ENCODE measurements at places on chromosomes 7 and 10. TPM values are rescaled to one million over a fixed set of nuclear protein-coding genes. Genes with fewer than 3 reads are reported as not detected.

ATE1 gene
- 29.8 TPM for total RNA-seq

PAXIP1 gene
- total RNA-seq: 10.5 TPM

ZNF365 gene
- total RNA-seq: 9.1 TPM

DNA sequence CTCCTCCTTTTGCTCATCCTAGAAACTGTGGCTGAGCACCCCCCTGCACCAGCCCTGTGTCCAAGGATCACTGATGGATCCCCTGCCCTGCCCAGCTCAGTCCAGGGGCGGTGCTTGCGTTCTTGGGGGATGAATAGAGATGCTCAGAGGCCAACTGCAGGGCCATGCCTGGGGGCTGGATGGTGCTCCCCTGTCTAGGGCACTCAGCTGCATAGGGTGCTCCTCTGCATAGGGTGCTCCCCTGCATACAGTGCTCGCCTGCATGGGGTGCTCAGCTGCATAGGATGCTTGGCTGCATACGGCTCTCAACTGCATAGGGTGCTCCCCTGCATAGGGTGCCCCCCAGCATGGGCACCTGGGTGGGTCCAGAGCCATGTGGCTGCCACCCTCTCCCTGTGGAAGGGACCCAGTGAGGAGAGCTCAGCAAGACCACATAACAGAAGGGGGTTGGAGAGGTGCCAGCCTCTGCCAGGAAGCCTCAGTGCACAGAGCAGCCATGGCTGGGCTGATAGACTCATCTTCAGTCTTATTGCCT, 95.0 kb downstream of the BMS1 start:
- no peak for DNase-seq

DNA sequence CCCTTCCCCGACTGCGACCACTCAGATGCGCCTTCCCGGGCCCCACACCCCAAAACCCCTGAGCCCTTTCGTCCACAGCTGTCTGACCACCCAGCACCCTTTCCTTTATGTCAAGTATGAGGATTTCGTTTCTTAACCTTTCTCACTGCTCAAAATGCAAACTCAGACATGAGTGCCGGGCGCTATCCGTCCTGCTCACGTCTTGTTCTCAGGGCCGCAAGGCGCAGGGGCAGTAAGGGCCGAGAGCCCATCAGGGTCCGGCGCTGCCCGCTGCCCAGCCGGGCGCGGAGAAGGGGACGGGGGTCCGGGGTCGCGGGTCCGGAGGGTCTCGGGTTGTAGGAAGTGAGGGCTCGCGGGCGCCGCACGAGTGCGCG, 670 bp upstream of the RBM33 start:
- peak; percentile 83 for DNase-seq

DNA sequence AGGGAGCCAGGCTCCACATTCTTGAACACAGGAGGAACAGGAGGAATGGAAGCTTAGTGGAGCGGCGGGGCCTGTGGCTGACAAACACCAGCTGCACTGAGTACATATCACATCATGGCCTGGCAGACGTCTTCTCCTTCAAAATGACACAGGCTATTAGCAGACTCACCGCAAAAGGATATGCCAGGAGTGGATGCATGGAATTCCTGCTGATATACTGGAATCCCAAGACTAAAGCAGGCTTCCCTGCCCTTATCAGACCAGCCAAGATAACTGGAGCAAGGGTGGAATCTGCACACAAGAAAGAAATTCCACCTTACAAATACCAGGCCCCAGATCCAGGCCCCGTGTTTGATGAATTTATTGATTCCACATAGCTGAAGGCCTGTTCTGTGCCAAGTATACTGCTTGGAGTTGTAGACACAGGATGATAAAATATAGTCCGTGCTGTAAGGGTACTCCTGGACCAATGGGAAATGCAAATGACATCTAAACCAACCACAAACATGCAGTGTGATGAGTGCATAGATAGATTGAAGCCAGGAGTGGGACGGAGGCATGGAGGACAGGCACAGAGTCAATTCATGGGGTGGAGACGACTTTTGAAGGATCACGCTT, 480.5 kb upstream of the ZMIZ1 start:
- DNase-seq: no peak

- DNase-seq: no peak
These were observed 123.3 kb downstream of the MICU1 start for GRCh38 chr10:72502581-72502980.

GRCh38 chr10:121860810-121861209, 67.0 kb downstream of the ATE1 start:
- no peak for DNase-seq

DNA sequence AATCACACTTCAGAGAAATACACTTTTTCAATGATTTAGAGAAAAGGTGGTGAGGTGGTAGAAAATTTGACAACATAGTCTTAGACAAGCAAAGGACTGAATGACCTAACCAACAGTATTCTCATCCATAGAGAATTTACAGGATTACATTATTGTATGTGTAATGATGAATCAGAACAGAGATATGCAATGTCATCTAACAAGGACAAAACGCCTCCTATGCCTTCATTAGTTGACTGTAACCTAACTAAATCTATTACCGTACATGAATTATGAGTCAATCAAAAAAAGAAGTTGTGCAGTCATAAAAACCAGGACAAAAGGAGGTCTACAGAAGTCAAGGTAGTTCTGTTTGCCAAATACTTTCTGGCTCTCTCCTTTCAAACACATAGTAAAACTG, 66.5 kb downstream of the RAB11FIP2 start:
- DNase-seq: peak; percentile 73

Measured in osteoblast (primary cell).